ENCODE measurements at places on chromosomes 6 and 20. TPM values are rescaled to one million over a fixed set of nuclear protein-coding genes. Genes with fewer than 3 reads are reported as not detected.

The PRSS16 gene
- 0.38 TPM for total RNA-seq

The GHRH gene
- total RNA-seq: not detected

The FILIP1 gene
- not detected for total RNA-seq

The LPIN3 gene
- total RNA-seq: 1.8 TPM

The ARMC2 gene
- 3.5 TPM for total RNA-seq

The MEP1A gene
- not detected for total RNA-seq

The DHX16 gene
- total RNA-seq: 40.4 TPM

The ENPP5 gene
- total RNA-seq: 0.38 TPM

DNA sequence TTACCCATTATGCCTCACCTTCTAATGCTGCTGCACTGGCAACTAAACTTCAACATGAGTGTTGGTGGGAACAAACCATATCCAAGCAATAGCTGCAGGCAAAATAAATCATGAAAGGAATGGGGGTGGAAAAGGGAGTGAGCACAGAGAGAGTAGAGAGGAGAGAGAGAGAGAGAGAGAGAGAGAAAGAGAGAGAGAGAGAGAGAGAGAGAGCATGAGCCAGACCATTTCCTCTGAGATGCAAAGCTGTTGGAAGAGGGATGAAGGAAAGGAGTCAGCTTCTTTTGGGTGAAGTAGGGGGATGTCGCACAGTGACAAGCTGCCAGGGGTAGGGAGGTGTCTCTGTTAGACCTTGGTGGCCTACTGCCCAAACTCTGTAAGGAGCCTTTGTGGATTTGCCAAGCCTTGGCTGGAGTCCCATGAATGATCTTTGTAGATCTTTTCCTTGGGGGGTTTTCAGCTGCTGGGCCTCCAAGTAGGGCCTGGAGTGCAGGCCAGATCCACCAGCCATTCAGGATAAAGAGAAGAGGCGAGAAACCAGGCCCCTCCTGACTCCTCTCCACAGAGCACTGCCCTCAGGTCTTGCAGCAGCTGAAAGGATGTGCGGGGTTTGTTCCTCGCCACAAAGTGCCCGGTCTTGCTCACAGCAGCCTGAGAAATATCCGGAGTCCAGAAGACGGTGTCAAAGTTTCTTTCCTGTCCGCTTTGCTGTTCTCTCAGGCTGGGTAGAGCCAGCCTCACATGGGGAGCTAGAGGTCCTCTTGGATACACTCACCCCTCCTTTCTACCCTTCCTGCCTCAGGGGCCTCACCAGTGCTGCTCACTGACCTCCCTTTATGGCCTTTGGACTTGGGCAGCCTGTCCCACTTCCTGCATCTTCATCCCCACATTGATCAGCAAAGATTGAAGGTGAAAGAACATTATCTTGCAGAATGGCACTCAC is 17.8 kb downstream of the BTBD3 start:
- no peak for DNase-seq

- DNase-seq: no peak
Measured at GRCh38 chr6:152129691-152130151, 322.2 kb downstream of the ESR1 start.

- DNase-seq: no peak
Measured at GRCh38 chr6:126716826-126717509, 377.1 kb downstream of the CENPW start.

DNA sequence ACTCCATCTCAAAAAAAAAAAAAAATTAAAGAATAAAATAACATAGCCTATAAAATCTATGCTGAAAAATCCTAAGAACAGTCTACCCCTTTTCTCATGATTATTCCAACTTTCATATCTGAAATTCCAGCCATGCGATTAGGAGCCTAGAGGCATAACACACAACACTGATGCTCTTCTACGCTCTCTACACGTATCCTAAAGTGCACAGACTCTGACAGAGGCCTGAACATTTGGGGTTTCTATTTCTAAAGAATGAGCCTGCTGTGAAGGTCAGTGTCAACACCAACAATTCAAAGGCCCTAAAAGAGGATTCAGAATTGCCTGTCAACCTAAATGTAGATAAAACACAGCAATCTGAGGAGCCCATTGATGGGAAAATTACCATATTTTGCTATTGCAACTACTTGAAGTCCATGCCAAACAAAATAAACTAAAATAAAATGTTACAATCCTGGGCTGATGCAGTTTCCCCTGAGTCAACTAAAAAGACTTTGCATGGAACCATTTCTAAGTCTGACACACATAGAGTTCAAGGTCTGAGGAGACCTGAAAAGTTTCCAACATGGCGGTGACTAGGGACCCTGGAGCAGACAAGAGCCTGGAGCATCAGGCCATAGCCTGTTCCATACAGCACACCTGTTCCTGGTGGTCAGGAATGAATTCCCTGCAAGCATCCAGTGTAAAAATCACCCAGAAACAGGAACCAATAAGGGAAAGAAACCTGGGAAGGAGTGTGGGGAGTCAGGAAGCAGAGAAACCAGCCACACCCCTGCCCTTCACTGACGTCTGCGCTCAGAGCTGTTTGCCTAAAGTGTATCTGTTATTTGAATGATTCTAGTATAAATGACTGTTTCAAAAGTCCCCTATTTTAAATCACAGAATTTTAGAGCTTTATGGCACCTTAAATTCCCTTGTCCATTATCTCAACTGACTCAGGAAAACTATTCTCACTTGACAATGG is 11.8 kb downstream of the NINL start:
- DNase-seq: no peak

Data from activated naive CD8-positive, alpha-beta T cell treated with anti-CD3 and anti-CD28 coated beads for 36 hours (primary cell).